ENCODE measurements at places on chromosomes 1 and 21. TPM values are rescaled to one million over a fixed set of nuclear protein-coding genes. Genes with fewer than 3 reads are reported as not detected.
A peak's percentile ranks its signal among the peaks of the same experiment; 100 is the strongest.

- DNase-seq = no peak
Observed at GRCh38 chr1:168752171-168752832, 23.3 kb upstream of the DPT start.

- no peak for DNase-seq
Observed at GRCh38 chr1:31579374-31579773, 3.1 kb downstream of the TINAGL1 start.

- no peak for DNase-seq
Observed at GRCh38 chr1:67058242-67058641, 4.3 kb upstream of the SLC35D1 start.

- peak; percentile 90 for DNase-seq
Observed at GRCh38 chr1:94326329-94326728, 88.9 kb upstream of the ARHGAP29 start.

RIMS3 gene
- total RNA-seq = 14.0 TPM

GRCh38 chr1:222749927-222750326 is 12.9 kb downstream of the FAM177B start:
- DNase-seq = no peak

PARP1 gene
- total RNA-seq = 123 TPM

CDA gene
- total RNA-seq = 41.9 TPM

- DNase-seq = no peak
Observed at GRCh38 chr1:111366256-111366655, 61.3 kb downstream of the OVGP1 start.

- DNase-seq = no peak
Observed at GRCh38 chr1:34054920-34055319, 110.1 kb downstream of the CSMD2 start.

DNA sequence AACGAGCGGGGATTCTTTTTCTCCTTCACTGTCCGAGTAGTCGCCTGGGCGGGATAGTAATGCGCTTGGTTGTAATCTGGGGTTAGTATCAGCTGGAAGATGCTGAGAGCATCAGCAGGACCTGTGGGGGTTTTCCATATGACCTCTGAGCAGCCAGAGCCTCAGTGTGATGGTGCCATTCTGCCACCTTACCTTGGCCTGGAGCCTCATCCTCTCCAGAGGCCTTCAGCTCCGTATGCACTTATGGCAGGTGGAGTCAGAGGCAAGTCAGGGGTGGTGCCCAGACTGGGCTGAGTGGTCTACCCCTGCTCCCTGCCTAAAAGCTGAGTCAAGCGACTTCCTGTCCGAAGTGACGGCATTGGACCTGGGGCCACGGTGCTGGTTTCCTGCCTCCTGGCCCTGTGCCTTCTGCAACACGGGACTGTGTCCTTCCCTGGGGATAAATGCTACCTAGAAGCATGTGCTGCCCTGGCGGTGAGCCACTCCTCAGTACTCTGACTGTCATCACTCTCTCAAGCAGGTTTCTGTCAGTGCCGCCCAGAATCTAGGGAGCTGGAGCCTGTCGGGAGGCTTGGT is 24.7 kb downstream of the TENT5C start:
- DNase-seq = no peak

PGLYRP3 gene
- not detected for total RNA-seq

TNFRSF14 gene
- 13.8 TPM for total RNA-seq

DNA sequence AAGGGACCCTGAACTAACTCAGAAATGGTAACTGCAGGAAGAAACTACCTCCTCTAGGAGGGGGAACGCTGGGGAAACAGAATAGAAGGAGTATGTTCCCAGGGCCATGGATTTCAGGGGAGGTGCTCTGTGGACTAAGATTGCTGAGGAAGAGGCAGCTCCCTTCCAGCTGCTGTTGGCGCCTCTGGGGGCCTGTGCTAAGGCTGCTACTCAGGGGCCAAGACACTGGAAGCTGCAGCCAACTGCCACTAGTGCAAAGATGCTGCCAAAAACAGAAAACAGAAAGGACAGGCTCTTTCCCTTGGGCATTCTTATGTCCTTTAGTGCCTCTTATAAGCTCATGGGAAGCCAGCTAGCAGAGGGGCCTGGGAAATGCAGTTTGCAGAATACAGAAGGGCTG is 58.0 kb upstream of the SGIP1 start:
- DNase-seq = no peak

- no peak for DNase-seq
Observed at GRCh38 chr1:156895927-156896326, 2.4 kb downstream of the PEAR1 start.

IFI16 gene
- total RNA-seq = 18.5 TPM

DNA sequence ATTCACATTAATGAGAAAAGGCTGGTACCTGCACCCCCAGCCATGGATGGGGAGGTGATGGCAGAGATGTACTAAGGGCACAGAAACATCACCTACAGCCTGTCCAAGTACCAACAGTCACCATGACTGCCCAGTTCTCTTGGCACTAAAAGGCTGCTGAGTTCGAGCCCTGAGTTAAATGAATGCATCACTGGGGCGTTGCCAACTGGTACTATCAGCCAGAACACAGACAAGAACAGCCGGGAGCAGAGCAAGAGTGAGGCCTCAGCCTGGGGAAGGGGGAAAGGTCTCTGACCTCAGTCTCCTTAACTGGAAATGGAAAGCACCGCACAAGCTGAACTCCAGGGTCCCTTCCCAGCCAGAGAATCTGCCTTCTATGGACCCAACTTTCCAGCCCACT is 60.5 kb downstream of the GLIS1 start:
- DNase-seq = no peak

HTR6 gene
- total RNA-seq = not detected

- DNase-seq = no peak
Observed at GRCh38 chr1:82018319-82018718, 217.6 kb downstream of the ADGRL2 start.

- DNase-seq = peak; percentile 68
Observed at GRCh38 chr1:110229348-110230001, 19.4 kb downstream of the KCNC4 start.

GRCh38 chr1:21946836-21947587 is 9.9 kb upstream of the HSPG2 start:
- DNase-seq = no peak

- no peak for DNase-seq
Observed at GRCh38 chr1:160702100-160702499, 9.5 kb downstream of the CD48 start.

DNA sequence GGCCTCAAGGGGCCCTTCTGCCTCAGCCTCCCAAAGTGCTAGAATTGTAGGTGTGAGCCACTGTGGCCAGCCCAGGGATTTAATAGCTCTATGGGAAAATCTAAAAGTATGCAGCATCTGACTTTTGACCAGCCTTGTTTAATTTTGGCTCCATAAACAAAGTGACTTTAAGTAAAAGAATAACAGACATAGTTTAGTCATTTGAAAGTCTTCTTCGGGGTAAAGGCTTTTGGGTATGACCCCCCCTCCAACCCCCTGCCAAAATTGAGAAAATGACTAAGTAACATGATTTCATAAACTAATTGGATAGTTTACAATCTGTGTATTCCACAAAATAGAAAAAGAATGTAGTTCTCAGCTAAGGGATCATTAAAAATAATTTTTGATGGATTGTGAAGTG is 17.0 kb downstream of the GPBP1L1 start:
- DNase-seq = no peak

GLMP gene
- total RNA-seq = 27.8 TPM

DNA sequence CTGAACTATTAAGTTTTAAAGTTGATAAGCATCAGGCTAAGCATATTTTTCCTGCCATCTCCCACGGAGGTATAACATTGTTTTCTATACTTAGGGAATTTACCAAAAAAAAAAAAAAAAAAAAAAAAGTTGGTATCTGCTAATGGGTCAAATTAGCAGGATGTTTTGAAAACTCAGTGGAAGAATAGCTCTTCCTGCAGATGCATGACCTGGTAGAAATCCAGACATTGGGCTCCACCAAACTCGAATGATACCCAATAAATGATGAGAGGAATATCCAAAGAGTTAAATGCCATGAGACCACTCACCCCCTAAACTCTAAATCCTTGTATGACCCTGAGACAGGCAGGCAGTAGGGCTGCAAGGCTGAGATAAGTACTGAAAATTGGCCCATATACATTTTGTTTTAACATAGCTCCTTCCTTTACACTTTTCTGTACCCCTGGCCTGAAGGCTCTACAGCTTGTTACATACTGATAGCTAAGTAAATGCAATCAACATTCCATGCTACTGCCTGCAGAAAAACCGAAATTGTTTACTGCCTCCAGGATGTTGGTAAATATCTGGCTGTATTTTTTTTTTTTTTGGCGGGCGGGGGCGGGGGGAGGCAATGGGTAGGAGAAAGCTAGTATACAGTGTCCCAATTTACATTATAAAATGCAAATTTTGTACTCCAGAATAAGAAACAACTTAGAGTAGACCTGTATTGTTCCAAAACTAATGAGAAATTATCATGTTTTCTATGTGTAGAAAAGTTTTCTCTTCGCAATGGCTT is 57.6 kb downstream of the NFIA start:
- DNase-seq = no peak

OR6K3 gene
- total RNA-seq = not detected

- no peak for DNase-seq
Observed at GRCh38 chr1:206103979-206104378, 13.2 kb downstream of the AVPR1B start.

GRCh38 chr1:46458190-46458589 is 31.4 kb upstream of the DMBX1 start:
- no peak for DNase-seq

WLS gene
- 30.5 TPM for total RNA-seq

PDC gene
- not detected for total RNA-seq

Measured in PC-9 (cell line).